ENCODE measurements at places on chromosomes 4 and X. TPM values are rescaled to one million over a fixed set of nuclear protein-coding genes. Genes with fewer than 3 reads are reported as not detected.
A peak's percentile ranks its signal among the peaks of the same experiment; 100 is the strongest.

Gene TDO2
- not detected for total RNA-seq

Gene OGT
- 162 TPM for total RNA-seq

Gene CACNA1F
- 0.10 TPM for total RNA-seq

GRCh38 chrX:79266702-79267101 is 100.4 kb downstream of the ITM2A start:
- DNase-seq, result no peak

DNA sequence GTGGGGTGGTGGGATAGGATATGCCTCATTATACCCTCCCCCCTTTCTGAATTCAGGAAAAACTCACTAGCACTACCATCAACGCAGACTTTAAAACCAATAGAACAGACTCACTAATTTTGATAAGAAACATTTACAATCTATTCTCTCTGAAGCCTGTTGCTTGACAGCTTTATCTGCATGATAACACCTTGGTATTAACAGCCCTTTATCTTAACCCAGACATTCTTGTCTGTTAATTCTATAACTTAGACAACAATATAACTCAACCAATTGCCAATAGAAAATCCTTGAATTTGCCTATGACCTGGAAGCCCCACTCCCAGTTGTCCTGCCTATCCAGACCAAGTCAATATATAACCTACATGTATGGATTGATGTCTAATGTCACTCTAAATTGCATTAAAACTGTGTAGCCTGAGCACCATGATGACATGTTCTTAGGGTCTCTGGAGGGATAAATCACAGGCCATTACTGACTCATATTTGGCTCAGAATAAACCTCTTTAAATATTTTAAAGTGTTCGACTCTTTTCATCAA is 1.5 kb upstream of the UGT2A3 start:
- DNase-seq, result no peak

Gene CXXC4
- total RNA-seq, result 7.2 TPM

Gene PLP1
- total RNA-seq, result 2.2 TPM

DNA sequence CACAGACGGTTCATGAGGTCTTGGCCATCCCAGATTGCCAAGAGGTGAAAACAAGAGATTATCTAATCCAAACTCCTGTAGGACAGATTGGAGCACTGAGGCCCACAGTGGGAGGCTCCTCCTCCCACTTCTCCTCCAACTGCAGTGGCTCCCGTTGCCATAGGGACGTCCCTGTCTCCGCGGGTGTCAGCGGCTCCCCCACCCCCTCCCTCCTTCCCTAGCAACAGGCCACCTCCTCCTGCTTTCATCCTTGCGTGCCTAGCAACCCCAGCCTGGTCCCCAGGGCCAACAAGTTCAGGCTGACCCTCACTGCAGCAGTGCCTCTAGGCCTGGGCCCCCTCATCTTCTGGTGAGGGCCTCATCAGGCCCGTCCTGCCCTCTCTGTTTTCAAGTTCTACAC is 6.8 kb upstream of the IQSEC2 start:
- DNase-seq, result no peak

Gene DCLK2
- total RNA-seq, result 19.7 TPM

Gene PFKFB1
- 1.1 TPM for total RNA-seq

DNA sequence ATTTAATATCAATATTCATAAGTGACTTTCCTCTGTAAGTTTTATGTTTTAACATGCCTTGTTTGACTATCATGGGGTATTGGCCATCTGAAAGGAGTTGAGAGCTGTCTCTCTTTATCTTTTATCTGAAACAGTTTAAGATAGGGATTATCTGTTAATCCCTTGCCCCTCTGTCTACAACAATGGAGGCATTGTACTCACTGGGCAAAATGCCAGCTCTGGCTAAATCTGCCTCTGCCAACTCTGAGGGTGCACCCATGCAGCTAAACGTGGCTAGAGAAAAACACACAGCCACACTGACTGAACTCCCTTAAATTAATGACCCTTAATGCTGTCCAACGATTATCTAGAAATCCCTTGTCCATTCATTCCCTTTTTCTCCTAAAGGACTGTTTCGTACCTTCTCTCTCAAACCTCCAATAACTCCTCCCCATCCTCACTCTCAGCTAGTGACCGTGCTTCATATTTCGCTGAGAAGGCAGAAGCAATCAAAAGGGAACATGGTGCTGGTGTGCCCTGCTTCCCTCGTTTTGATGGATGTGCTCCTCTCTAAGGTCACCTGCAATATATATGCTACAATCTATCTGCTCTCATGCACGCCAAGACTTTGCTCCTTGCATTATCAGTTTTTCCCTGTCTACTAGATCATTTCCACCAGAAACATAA is 10.3 kb downstream of the PHKA2 start:
- peak; percentile 41 for DNase-seq

Gene C4orf54
- 0.34 TPM for total RNA-seq

GRCh38 chrX:32987142-32987541 is 224.2 kb downstream of the DMD start:
- DNase-seq, result peak; percentile 1

DNA sequence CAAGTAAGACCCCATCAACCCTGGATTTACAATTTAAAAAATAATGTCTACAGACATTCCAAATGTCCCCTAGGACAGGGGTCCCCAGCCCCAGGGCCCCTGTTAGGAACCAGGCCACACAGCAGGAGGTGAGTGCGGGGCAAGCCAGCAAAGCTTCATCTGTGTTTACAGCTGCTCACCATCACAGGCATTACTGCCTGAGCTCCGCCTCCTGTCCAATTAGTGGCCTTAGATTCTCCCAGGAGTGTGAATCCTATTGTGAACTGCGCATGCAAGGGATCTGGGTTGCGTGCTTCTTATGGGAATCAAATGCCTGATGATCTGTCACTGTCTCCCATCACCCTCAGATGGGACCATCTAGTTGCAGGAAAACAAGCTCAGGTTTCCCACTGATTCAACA is 146.1 kb downstream of the ATP10D start:
- no peak for DNase-seq

DNA sequence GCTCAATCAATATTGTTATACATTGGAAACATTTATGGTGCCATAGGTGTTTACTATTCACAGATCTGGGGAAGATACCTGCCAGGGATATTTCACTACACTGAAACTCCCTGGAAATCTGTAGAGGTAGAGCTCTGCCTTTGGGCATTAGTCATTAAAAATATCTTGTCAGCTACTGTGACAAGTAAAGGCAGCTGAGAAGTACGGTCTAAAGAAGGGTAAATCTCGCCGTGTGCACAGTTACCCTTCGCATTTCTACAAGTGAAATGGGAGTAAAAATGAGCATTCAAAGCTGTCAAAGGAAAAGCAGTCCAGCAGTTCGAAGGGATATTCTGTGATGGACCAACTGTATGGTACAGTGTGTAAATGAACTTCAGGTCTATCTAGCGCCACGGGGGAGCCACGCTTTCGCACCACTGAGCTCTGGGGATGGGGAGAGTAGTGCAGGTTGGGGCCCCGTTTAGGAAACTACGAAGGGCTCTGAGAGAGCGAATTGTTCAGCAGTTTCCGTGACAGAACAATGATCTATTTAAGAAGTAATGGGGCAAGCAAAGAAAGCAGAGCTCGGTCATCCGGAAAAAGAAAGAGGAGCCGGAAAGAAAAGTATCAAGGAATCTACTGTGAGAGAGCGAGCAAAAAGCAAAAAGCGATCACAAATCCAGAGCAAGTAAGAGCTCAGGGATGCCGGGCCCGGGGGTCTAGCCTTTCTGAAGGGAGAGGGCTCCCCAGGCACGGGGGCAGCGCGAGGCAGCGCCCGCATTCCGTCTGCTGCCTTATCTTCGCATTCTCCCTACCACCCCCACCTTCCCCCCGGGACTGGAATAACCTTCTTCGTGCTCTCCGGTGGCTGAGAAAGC is 646 bp downstream of the TIGD4 start:
- peak; percentile 24 for DNase-seq

Gene PGRMC1
- 136 TPM for total RNA-seq

GRCh38 chr4:2046031-2046961 is 12.8 kb upstream of the NAT8L start:
- DNase-seq, result no peak

- no peak for DNase-seq
These were observed 446.9 kb downstream of the BCOR start for GRCh38 chrX:39650768-39651347.

DNA sequence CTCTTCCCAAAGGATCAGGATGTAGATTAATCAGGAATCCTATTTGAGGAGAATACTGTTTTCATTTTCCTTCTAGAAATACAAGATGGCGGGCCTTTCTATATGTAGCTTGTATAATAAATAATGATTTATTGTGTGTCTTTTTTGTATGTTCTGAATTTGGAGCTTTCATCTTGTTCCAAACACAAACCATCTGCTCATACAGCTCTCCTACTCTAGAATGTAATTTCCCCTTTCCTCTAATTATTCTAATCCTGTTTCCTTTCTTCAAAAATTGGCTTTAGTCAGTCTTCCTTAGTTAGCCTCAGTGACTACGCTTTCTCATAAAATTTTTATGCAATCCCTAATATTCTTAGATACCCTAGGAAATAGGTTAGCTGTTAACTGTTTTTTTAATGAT is 422.2 kb downstream of the INPP4B start:
- DNase-seq, result no peak

- DNase-seq, result no peak
These were observed 17.6 kb downstream of the DYNLT3 start for GRCh38 chrX:37829721-37830120.

Gene CXorf49B
- total RNA-seq, result not detected

GRCh38 chr4:81397635-81398034 is 74.1 kb downstream of the RASGEF1B start:
- DNase-seq, result no peak

- DNase-seq, result no peak
These were observed 9.3 kb upstream of the SMIM20 start for GRCh38 chr4:25904748-25905082.

DNA sequence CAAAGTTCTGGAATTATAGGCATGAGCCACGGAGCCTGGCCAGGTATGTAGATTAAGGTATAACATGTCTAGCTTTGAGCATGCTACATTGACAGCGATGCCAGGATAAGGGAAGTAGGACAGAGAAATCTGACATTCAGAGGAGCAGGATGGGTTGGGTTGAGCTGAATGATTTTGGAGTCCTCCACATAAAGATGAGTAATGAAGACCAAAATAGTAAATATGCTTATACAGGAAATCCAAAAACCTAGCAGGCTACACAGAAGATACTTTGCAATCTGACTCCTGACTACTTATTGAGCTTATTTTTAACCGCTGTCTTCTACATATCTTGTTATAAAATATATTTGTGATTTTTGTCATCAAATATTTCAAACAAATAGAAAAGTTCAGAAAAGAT is 69.7 kb downstream of the PDGFC start:
- no peak for DNase-seq

DNA sequence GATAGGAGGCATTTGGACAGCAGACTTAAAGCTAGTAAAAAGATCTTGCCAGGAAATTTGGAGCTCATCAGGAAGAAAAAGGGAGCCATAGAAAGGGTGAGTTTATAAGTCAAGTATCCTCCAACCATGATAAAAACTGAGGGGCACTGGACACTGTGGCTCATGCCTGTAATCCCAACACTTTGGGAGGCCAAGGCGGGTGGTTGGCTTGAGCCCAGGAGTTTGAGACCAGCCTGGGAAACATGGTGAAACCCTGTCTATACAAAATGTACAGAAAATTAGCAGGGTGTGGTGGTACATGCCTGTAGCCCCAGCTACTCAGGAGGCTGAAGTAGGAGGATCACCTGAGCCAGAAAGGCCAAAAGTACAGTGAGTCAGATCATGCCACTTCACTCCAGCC is 48.7 kb downstream of the ANTXR2 start:
- DNase-seq, result no peak
